ENCODE measurements at places on chromosomes 11 and 22. TPM values are rescaled to one million over a fixed set of nuclear protein-coding genes. Genes with fewer than 3 reads are reported as not detected.

Gene CTSF
- 9.4 TPM for total RNA-seq

DNA sequence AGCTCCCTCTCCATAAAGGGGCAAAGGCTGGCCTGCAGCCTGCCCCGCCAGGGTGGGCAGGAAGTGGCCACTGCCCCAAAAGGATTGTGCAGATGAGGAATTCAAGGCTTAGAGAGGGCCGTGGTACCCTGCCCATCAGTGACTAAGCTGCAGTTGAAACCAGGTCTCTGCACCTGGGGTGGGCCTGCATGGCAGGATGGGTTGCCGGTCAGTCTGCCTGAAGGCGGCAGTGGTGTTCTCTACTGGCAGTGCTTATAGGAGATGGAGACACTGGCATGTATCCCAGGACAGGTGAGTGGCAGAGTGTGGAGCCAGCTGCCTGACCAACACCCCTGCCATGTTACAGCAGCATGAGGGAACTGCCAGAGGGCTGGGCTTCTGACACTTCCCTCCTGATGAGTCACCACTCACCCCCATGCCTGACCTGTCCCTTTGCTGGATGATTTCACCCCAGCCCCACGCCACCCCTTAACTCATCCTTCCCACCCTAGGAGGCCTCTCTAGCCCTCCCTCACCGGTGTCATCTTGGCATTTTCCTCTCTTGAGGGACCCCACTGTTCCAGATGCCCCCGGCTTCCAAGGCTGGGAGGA, 70.2 kb upstream of the LMO1 start:
- peak; percentile 83 for DNase-seq

DNA sequence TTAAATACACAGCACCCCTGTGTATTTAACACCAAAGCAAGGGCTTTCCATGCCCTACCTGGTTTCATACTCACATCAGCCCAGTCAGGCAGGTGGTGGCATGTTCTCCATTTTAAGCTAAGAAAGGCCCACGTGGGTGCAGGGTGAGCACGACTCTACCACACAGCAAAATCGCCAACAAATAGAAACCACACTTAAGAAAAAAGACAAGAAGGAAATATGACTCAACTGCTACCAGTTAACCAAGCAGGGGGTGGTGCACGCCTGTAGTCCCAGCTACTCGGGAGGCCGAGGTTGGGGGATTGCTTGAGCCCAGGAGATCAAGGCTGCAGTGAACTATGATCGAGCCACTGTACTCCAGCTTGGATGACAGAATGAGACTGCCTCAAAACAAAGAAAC, 35.2 kb upstream of the TFIP11 start:
- no peak for DNase-seq

DNA sequence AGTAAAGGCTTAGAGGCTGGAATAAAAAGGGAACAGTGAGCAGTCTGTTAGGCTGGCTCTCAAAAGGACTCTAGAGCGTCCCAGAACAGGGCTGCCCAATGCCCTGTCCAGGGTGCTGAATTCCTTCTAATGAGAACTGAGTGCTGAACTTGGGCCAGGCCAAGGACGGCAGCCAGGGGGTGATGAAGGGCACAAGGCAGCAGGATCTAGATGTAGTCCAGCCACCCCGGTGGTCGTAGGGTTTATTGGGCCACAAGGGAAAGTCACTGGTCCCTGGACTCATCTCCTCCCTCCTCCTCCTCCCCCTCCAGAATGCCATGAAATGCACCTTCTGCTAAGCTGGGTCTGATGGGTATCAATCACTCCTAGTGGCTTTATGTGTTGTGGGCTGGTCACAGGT, 19.2 kb downstream of the NPTXR start:
- DNase-seq, result peak; percentile 67

DNA sequence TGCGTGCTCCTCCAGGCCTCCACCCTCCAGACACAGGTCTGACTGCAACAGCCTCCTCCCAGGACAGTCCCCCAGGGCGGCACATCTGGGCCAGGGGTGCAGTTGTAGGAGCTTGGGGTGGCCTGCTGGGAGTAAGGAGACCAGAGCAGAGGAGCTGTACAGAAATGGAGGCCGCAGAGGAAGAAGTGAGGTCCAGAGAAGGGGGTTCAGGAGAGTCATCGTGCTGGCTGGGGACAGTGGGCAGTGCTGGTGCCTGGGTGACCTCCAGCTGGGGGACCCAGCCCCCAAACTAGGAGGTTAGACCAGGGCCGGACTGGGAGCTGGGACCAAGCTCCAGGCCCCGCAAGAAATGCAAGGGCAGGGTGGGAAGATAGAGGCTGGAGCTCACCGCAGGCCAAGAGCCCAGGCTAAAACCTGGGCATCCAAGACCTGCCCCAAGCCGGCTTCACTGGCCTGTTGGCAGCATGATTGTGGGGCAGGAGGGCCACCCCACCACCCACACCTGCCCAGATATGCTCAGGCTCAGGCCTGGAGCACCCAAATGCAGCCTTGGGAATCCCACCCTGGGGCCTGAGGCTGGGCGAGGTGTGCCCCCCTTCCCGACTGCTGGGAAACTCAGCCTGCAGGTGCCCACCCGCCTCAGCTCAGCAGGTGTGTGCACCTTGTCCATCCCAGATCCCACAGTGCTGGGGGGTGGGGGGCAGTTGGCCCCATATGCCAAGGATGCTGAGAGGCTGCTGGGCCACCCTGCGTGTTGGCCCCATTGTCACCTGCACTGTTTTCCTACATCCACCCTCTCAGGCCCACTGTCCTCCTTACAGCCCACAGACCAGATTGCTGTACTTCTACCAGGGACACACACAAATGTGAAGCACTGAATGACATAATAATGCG, 96.9 kb downstream of the MORC2 start:
- no peak for DNase-seq

- peak; percentile 27 for DNase-seq
Measured at GRCh38 chr11:1293619-1294015, 15.8 kb downstream of the TOLLIP start.

GRCh38 chr11:110761991-110762390, 49.8 kb upstream of the ARHGAP20 start:
- DNase-seq, result no peak

DNA sequence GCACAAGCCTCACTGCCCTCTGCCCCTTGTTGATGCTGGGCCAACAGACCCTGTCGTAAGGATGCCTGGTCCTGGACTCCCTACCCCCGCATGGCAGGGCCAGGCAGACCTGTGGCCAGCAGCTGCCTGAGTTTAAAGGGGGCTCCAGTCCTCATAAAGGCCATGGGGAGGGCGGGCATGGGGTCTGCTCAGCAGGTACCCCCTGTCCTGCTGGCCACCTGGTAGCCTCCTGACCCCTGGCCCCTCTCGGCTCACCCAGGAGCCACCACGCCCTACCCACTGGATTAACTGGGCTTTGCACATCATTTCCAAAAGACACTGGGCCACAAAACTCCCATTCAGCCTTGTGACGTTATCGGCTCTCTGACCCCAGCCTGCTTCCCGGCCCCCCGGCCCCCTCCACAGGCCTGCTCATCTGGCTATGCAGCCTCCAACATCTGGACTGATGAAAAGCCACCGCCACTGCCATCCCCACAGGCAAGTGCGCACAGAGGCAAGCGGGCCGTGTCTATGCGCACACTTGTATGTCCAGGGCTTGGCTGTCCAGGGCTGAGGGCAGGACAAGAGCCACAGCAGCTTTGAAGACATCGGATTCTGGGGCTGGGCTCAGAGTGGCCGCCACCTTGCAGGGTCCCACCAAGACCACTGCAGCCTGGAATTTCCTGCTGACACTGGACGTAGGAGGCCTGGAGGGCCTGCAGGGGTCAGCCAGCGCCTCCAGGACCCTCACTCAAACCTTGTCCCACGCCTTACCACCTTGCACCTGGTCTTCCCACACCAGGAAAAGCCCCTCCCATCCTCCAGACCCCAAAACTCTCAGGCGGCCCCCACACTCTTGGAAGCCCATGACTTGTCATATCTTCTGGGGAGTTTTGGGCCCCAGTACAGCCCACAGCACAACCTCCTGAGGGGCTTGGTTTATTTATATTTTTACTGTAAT, 48.7 kb downstream of the IGF2 start:
- no peak for DNase-seq

All from PC-3 (cell line).